Mucosa of descending colon (tissue), 3 donors: ENCODE measurements at places on chromosomes 3 and 15. TPM values are rescaled to one million over a fixed set of nuclear protein-coding genes. Genes with fewer than 3 reads are reported as not detected.
A peak's percentile ranks its signal among the peaks of the same experiment; 100 is the strongest.

DNA sequence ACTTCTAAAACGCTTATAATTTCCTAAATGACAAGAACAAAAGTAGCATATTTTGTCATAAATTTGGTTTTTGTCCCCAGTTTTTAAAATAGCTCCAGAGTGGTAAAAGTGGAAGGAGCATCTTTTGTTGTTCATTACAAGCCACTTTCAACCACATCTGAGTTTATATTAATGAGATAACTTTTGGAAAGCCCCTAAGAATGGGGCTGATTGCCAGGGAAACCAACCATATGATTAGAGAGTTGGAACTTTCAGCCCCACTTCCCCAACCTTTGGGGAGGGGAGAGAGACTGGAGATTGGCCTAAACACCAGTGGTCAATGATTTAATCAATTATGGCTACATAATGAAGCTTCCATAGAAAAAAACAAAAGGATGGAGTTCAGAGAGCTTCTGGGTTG, 57.4 kb downstream of the CPA3 start:
- no peak for DNase-seq

GRCh38 chr3:141303481-141304223, 64.7 kb upstream of the ZBTB38 start:
- peak; percentile 90 for DNase-seq

NT5DC2 gene
- total RNA-seq: 20.2 TPM

SLITRK3 gene
- total RNA-seq: 7.4 TPM
